ENCODE measurements at places on chromosomes 4 and X.

- no peak for DNase-seq
Measured at GRCh38 chrX:42530027-42530426, 247.9 kb downstream of the PPP1R2C start.

DNA sequence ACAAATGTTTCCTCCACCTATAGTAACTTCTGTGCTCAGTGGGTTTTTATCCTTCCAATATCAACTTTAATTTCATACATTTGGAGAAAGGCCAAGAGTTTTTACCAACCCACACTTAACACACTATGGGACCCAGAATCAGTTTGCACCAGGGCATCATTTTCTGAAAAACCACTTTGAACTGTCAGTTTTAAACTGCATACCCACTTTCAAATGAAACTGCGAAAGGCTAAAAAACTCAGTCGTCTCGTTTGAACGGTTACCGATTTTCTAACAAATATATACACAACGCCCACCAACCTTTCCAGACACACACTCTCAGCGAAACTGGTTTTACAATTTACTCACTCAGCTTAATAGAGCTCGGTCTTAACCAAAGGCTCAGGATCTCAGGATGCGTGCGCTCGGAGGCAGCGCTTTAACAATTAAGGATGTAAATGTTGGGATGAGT lies 376 bp downstream of the ABCG2 start:
- no peak for DNase-seq

DNA sequence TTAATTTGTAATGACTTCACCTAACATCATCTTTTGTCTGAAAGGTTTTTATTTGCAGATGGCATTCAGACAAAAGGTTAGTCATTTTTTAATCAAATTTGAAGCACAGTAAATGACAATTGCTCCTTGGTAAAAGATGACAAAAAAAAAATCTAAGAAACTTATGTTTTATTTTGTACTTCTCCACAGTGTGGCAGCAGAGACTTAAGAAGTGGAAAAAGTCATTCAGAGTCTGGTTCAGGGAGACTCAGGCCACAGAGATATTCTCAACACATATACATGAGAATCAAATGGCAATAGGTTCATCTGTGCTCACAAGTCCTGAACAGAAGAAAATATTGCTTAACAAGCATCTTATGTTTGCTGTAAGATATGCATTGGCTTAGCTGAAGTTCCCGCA lies 436.2 kb downstream of the KCNIP4 start:
- DNase-seq, result no peak

DNA sequence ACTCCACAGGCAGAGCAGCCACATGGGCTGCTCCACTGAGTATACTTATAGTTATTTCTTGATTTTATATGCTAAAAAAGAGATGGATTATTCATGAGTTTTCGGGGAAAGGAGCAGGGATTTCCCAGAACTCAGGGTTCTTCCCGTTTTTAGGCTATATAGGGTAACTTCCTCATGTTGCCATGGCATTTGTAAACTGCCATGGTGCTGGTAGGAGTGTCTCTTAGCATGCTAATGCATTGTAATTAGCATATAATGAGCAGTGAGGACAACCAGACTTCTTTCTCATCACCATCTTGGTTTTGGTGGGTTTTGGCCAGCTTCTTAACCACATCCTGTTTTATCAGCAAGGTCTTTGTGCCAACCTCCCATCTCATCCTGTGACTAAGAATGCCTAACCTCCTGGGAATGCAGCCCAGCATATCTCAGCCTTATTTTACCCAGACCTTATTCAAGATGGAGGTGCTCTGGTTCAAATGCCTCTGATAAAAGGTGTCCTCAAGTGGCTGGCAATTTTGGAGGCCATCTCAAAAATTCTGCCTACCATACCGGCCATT lies 213.0 kb upstream of the VEGFC start:
- DNase-seq, result no peak

DNA sequence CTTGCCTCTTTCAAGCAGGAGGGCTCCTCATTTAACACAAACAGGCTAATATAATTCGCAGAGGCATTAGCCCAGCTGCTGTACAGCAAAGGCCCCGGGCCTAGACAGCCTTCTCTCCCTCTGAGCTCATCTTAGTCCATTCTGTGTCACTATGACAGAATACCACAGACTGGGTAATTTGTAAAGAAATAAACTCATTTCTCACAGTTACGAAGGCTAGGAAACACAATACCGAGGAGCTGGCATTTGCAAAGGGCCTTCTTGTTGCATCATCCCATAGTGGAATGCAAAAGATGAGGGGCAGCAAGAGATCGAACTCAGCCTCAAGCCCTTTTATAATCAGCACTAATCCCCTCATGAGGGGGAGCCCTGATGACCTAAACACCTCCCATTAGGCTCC lies 48.5 kb downstream of the TSPAN5 start:
- DNase-seq, result no peak

DNA sequence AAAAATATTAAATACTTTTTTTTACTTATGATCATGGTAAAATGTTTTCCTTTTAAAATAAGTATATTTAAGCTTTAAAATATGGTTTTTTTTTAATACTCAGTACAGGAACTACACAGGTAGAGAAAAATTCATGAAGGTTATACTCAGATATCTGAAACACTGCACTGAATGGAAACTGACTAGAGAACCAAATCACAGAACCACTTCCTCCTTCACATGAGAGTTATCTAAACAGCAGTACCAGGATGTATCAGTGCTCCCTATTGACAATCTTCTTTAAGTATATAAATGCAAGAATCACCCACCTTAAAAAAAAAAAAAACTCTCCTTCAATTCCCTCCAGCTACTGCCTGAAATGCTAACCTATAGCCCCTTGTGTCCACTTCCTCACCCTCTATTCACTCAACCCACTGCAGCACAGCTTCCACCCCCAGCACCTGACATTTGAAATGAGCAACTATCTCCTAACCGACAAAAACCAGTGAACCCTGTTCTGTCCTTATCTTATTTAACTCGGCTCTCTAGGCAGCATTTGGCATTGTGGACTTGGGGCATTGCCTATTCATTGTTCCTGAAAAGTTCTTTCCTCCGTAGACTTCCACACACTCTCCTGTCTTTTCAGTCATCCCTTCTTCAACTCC lies 9.1 kb downstream of the SLC7A3 start:
- DNase-seq, result no peak

- DNase-seq, result no peak
Measured at GRCh38 chrX:29555465-29556091, 659.8 kb upstream of the MAGEB2 start.

DNA sequence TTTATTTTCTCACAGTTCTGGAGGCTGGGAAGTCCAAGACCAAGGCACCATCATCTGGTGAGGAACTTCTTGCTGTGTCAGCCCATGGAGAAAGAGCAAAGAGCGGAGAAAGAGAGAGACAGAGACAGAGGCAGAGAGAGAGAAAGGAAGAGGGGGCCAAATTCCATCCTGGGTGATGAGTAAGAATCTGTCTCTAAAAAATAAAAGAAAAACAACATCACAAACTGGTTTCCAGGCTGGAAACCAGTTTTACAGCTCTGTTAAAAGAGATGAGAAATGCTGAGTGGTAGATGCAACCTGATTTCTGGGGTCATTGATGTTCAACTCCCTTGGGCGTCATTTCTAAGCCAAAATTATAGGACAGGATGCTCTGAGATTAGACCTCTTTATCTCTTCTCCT lies 72.9 kb downstream of the SHOX start:
- no peak for DNase-seq

GRCh38 chr4:47145630-47146029 lies 114.3 kb downstream of the GABRB1 start:
- no peak for DNase-seq

DNA sequence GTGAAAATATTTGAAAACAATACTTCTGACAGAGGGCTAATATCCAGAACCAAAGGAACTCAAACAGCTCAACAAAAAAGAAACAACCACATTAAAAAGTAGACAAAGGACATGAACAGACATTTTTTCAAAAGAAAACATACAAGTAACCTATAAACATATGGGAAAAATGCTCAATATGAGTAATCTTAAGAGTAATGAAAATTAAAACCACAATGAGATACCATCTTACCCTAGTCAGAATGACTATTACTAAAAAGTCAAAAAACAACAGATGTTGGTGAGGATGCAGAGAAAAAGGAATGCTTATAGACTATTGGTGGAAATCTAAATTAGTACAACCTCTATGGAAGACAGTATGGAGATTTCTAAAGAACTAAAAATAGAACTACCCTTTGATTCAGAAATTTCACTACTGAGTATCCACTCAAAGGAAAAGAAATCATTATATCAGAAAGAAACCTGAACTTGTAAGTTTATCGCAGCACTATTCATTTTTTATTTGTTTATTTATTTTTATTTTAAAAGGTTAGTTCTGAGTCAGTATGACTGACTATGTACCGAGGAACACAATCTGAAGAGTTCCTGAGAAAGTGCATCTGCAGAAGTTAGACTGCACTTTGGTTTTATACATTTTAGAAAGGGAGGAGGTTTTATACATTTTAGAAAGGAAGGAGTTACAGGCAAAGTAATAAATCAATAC lies 231.3 kb downstream of the INPP4B start:
- DNase-seq, result no peak

- DNase-seq, result no peak
Measured at GRCh38 chrX:40883021-40883619, 147.8 kb upstream of the MED14 start.

GRCh38 chr4:123846561-123846960 lies 450.0 kb downstream of the SPRY1 start:
- no peak for DNase-seq

GRCh38 chrX:150663073-150663472 lies 30.1 kb upstream of the MTMR1 start:
- DNase-seq, result no peak

GRCh38 chr4:122012735-122013134 lies 60.9 kb upstream of the TRPC3 start:
- DNase-seq, result no peak

DNA sequence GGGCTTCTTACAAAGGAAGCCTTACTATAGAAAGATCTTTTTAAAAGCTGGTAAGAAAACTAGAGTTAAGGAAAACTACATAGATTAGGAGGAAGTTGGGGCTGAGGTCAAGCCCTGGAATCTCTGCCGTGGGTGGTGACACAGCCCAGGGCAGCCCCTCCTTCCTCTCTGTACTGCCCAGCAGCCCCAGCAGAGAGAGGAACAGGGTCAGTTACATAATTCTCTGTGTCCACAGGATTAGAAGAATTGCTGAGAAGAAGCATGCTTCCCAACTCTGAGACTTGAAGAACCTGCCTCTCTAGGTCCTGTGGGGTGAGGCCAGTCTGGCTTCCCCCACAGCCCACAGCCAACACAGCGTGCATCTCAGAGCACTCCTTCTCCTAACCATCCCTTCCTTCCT lies 9.2 kb upstream of the ABLIM2 start:
- DNase-seq, result no peak

DNA sequence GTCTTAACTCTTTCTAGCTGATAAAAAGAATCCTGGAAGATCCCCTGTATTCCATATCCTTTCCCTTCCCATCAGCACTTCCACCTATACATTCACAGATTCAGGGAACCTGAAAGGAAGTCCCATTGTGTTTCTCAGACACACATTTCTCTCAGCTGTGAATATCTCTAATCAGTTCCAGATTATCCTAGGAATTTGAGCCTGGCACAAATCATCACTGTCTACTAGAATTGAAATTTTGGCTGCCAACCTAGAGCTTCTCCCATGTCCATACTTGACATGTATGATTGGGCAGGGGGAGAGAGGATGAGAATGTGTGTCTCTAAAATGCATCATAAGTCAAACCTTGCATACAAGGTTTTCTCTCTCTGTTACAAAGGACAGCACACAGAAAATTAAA lies 53.1 kb downstream of the NDST3 start:
- DNase-seq, result no peak

- no peak for DNase-seq
Measured at GRCh38 chrX:7132335-7133049, 15.0 kb upstream of the STS start.

- no peak for DNase-seq
Measured at GRCh38 chrX:155235891-155236290, 19.6 kb downstream of the VBP1 start.

- no peak for DNase-seq
Measured at GRCh38 chrX:42131856-42132255, 208.5 kb upstream of the CASK start.

DNA sequence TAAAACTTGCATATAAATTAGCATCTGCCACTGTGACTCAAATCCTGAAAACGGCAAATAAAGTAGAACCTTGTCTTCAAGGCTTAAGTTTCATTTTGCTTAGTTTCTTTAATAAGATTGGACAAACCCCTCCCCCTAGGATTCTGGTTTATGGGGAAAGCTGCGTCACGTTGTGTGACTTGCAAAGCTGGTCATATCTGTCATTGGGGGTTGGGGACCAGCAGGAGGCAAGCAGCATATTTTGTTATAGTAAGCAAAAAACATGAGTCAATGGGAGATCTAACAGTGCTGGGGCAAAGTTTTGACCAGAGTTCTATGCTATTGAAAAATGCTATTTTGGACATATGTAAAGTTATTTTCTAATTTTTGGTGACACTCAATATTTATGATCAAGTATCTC lies 407.3 kb downstream of the PCDH18 start:
- DNase-seq, result no peak

DNA sequence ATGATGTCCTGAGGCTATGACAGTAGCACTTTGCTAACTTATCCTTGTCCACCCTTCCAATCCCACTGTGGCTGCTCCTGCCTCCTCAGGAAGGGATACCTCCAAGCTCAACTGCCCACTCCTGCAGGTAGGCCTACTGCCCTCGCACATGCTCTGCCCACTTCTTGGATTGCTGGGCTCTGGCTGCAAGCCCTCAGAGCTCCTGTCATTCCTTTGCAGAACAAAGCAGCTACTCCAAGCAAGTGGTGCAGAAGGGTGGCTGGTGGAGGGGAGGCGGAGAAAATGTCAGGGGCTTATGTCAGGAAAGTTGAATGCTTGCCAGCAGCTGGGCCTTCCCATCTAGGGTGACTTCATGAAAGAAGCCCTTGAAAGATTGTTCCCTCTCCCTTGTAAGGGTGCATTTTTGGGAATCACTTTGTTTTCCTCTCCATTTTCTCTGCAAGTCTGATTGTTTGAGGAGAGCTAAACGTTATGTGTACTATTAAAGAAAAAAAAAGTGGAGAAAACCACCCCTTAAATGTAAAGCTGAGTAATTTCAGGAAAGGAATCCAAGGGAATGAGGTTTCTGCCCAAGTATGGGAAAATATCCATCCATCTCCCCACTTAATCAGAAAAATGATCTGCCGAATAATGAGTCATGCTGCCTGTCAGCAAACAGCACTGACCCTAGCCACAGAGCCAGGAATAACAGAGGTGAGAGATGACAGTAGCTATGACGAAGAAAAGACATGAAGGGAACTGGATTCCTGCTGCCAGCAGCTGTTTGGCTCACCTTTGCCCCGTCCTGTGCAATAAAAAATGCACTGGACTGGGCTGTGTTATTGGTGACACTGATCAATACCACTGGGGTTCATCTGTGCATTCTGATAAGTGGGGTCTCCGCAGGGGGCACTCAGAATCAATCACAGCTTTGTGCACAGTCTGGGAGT lies 102.0 kb downstream of the RTL5 start:
- no peak for DNase-seq

- DNase-seq, result no peak
Measured at GRCh38 chr4:80229128-80229527, 31.8 kb downstream of the PRDM8 start.
